ENCODE measurements at places on chromosomes 13 and 19. TPM values are rescaled to one million over a fixed set of nuclear protein-coding genes. Genes with fewer than 3 reads are reported as not detected.

DNA sequence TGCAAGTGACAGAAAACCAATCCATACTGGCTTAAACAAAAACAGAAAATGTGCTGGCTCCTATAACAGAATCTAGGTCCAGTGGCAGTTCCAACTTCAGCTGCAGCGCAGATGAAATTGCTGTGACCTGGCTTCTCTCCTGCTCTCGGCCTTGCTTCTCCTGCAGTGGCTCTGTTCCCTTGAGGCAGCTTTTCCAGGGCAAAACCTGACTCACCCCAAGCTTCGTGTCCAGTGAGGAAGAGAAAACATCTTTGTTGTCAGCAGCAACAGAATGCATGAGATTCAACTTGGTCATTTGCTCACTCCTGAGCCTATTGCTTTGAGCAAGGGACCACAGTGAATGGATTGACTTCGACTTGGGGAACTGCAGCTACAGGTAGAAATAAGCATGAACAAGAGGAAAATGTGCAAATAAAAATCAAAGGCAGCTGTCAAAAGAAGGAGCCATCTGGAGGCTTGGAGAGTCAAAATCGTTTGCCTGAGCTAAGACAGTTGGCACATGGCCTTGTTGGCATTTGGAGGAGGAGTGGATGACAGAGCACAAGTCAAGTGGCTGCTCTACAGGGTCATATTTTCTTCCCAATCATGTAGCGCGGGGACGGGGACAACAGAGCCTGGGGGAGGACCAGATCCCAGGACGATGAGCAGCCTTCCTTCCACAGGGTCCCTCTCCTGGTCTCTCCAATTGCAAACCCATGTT lies 523.4 kb downstream of the FGF9 start:
- DNase-seq, result no peak

DNA sequence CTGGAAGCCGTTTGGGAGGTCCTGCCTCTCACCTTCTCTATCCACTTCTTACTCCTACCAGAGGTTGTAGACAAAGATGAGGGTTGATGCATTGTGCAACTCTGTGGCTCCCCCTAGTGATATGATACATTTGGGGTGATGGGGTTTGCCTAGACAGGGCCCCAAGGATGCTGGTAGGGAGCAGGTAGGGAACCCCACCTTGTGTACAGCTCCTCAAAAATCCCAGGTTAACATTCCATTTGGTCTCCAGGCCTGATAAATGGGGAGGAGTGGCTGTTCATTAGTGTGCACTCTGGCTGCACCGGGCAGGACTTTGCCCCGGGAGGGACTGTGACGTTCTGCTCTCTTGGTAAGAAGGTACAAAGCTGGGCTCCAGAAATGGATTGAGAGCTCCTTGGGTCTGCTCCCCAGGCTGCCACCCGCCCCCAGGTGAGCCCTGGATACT lies 19.2 kb downstream of the SIGLEC8 start:
- DNase-seq, result no peak

SULT2A1 gene
- 2.5 TPM for polyA plus RNA-seq

ZNF616 gene
- 5.1 TPM for polyA plus RNA-seq

CERS1 gene
- polyA plus RNA-seq, result 1.2 TPM

ADGRE3 gene
- polyA plus RNA-seq, result not detected

DNA sequence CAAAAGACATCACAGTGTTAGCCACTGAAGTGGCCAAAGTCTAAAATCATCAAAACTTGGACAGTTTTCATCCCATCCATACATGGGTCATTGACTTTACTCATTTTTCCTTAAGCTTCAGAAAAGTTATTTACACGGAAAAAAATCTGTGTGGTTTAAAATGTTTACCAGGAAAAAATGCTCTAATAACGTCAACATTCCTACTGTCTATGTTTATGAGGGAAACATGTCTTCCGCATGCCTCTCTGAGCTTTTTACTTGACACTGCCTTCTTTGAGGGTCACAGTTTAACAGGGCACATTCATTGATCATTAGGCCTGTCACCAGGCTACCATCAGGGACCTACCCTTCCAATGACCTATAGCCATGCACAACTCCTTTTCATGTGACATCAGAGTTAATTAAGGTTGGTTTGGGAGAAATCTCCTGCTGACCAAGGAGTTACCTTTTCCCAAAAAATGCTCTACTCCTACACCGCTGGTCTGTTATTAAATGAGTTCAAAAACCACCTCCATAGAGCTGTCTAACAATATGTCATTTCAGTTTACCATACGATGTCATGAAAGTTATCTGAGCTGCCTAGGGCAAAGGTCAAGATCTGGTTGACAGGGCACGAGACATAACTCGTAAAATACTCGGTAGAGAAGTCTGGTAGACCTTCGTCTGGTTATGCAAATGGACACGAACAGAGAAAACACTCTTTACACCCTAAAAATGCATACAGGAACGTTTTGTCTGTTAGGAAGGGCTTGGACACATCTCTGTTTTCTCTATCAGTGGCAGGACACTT lies 17.8 kb downstream of the FLT1 start:
- no peak for DNase-seq

- DNase-seq, result no peak
Measured at GRCh38 chr19:10727685-10728201, 9.9 kb downstream of the DNM2 start.

DNA sequence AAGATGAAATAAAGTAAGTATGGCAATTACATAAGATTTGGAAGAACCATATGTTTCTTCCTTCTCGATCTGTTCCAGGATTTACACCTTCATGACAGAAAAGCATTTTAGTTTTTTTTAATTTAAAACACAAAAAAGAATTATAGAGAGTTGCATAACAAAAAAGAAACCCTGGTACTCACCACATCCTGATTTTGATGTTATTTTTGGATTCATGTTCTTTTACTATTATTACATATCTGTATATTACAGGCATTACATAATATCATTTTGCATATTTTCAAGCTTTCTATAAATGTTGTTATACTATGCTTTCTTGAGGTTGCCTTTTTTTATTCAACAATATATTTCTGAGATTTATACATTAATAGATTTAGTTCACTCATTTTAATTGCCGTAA lies 6.7 kb upstream of the KATNAL1 start:
- no peak for DNase-seq

DNA sequence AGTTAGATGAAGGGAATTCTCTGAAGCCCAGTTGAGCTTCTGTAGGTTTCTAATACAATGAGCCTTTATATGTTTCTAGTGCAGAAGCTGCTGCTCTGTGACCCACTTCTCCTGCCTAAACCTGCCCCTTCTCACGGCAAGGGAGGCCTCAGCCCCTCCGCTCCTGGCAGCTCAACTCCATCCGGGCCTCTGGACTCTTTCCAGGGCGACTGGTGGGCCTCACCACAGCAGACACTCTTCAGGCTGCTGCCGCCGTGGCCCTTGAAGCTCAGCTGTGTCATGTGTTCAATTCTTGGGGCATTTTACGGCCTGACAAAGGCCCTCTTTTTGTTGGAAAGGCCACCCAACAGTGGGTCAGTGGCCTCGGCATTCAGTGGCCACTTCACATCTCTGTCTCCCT lies 10.0 kb upstream of the C19orf33 start:
- DNase-seq, result no peak

GRCh38 chr13:22497991-22498780 lies 682.6 kb upstream of the SGCG start:
- DNase-seq, result no peak

GRCh38 chr13:40148101-40148500 lies 492.6 kb downstream of the COG6 start:
- no peak for DNase-seq

ZNF69 gene
- 7.5 TPM for polyA plus RNA-seq

DNA sequence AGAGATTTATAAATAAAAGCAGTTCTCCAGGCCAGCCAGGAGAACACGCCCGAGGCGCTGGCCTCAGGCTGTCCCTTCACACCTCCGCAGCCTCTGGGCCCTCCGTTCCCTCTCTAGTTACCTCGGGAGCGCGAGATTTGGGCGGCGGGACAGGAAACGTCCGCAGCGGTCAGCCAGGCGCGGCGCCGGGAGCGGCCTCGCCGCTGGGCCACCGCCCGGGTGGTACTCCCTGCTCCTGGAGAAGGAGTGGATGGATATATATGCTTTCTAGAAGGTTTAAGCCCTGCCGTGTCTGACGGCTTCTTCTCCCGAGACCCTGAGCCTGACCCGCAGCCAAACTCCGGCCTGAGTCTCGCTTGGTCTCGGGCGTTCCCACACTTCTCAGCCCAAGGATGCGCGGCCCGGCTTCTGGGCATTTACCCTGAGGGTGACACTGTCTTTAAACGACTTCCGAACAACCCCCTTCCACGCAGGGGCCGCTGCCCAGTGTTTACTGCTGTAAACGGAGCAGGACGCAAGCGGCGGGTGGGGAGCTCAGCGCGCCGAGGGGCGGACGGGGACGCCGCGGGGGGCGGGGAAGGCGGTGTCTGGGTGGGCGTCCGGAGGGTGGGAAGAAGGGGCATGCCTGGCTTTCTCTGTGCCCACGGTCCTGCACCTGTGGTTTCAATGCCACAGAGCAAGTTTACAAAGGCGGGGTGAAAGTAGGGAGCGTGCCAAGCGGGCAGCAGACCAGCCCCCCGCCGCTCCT lies 2.0 kb upstream of the ZIC2 start:
- DNase-seq, result no peak
